AML-193 (cell line): ENCODE measurements at places on chromosomes 13 and 19.

DNA sequence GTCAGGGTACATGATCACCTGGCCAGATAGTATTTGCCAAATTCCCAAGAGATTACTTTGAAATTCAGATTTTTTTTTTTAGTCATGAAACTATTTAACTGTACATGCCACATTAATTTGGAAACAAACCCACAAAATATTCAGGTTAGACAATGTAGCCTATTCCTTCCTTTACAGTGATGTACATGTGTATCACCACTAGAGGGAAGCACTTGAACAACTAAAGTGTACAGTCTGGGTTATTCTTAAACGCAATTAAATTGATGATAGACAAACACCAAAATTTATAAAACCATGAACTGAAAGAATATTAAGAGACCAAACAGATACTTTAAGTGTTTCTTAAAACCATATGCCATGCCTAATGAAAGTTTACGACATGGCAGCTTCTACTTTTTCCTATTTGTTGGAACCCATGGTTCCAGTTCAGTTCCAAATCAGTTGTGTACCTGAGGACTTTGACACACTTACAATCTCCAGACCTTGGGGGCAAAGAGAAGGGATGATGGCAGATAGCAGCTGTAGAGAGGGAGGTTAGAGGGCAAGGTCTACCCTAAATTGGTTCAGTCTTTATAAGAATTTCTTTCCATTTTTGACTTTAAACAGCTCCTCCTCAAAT lies 52.8 kb downstream of the TNFSF13B start:
- peak; percentile 84 for DNase-seq

GRCh38 chr13:31096654-31097302 lies 64.9 kb downstream of the HSPH1 start:
- no peak for DNase-seq

- no peak for DNase-seq
These were observed 84.4 kb downstream of the GADD45B start for GRCh38 chr19:2560369-2560768.

DNA sequence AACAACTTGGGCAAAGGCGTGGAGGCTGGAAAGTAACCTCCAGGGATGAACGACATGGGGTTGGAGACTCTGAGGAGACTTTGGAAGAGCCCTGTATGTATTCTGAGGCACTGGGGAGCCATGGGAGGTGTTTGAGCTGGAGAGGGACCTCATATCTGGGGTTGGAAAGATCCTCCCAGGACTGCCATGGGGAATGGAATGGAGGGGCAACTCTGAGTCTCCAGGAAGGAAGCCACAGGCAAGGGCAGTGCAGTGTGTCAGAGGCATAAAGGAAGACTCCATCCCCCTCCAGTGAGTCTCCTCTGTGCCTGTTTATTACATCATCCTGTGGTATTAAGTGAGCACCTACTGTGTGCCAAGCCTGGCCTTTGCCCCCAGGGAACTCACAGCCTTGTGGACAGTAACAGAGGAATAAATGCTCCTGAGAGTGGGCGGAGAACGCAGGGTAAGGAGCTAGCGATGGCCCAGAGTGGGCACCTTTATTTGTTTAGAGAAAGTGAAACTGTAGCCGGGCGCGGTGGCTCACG lies 7.7 kb downstream of the PEAK3 start:
- no peak for DNase-seq

GRCh38 chr13:20715330-20715712 lies 11.8 kb downstream of the IL17D start:
- no peak for DNase-seq

- no peak for DNase-seq
These were observed 86.3 kb downstream of the LRCH1 start for GRCh38 chr13:46639033-46639981.

GRCh38 chr13:46342538-46342937 lies 44.5 kb downstream of the RUBCNL start:
- DNase-seq = no peak

GRCh38 chr13:41905600-41906254 lies 55.2 kb downstream of the VWA8 start:
- peak; percentile 74 for DNase-seq

DNA sequence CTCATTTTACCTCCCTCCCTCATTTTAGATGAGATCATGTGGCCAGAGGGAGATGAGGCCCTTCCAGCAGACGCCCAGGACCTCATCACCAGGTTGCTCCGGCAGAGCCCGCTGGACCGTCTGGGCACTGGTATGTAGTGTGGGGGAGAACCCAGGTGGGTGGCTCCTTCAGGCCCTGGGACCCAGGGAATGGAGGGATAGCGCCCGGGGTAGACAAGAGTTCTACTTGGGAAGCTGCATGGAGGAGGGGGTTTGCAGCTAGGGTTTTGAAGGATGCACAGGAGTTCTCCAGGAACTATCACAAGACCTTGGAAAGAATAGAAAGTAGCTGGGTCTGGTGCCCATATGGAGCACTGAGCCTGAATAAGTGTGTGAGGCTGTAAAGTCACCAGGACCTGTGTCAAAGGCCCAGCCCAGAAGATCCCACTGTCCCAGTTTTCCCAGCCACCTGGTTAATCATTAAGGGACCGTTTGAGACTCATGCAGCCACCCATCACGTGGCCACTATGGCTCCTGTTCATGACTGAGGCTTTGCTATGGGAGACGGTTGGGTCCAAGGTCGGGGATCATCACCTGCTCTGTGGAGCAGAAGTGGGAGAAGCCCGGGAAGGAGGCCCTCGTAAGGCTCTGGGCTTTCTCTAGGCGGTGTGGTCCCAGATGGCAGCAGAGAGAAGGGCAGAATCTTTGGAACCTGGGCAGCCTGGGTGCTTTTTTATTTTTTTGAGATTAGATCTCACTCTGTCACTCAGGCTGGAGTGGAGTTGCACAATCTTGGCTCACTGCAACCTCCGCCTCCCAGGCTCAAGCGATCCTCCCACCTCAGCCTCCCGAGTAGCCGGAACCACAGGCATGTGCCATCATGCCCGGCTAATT lies 17.0 kb upstream of the PIK3R2 start:
- DNase-seq = no peak

DNA sequence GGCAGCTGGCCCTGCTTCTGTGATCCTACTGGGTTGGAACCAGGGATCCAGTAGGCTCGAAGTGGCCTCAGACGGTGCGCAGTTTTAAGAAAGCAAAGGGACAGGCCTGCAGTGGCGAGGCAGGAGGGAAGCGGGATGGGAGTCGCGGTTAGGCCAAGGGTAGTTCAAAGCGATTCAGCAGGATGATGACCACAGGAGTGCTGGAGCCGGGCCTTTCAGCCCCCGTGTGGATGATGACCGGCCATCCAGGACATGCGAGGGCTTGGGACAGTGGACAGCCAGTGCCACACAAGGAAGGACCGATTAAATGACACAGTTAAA lies 854 bp downstream of the RNASEH2B start:
- DNase-seq = peak; percentile 64

- no peak for DNase-seq
These were observed 21.9 kb downstream of the ANKRD27 start for GRCh38 chr19:32652894-32653598.

DNA sequence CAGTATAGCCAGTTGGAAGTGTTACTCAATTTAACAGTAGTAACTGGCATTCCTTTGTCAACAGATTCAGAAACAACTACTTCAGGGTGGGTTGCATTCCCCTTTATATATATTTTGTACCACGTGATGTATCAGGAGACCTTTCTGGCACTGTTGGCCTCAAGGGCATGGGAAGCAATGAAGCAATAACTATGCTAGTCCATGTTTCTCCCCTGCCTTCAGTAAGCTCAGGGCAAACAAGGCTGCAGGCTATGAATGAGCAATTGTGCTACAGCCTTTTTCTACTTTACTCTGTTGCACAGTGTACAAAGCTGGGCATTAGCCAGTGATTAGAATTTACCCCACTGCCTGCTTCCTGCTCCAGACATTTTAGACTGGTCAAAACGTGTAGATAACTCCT lies 348.8 kb downstream of the GPC5 start:
- DNase-seq = no peak

DNA sequence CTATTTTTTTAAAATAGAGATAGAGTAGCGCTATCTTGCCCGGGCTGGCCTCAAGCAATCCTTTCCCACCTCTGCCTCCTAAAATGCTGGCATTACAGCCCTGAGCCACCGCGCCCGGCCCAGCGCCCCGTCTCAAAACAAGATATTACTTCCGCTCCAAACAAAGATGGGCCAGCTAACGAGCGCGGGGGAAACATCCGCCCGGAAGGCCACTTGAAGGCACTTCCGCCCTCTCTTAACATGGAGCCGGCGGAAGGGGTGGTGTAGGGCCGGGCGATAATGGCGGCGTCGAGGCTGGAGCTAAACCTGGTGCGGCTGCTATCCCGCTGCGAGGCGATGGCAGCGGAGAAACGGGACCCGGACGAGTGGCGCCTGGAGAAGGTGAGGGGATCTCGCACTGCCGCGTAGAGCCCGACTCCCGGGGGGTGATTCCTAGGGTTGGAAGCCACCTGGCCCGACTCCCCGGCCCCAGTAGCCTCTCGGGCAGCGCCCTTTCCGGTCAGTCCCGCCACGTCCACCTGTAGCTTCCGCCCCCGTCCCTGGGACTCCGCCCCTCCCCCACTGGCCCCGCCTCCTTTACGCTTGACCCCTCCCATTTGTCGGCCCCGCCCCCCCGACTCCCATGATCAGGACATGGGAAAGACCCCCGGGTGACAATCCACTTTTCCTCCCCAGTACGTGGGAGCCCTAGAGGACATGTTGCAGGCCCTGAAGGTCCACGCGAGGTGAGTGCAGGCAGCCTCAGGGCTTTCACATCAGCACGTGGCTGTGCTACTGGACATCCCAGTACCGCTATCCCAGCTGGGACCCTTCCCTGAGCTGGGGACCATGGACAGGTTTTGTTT lies at the start of gene USE1:
Gene USE1, plus strand, starts transcription at position 231 of the 845 bp plus-strand sequence. Its CDS starts 49 bp downstream, at position 280.
- peak; percentile 89 for DNase-seq

DNA sequence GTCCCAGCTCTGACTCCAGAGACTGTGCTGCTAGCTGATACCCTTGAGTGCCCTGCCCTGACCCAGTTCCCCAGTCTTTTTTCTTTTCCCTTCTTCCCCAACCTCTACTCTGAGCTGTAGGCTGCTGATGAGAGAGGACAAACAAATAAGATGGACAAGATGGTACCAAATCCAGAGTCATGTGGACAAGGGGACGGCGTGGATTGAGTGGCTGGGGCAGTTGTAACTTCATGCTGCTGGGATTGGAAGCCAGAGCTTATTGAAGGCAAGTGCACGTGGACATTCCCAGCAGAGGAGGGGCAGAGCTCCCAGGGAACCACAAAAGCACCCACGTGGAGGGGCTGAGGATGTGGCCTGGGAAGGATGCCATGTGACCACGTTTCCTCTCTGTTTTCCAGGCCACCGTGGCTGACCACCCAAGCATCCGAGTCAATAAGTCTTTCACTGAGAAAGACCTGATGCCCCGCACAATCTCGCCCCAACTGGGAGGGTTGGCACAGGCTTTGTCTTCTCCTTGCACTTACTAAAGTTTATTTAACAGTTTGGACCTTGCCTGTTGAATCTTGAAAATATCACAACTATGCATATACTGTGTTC lies 323.3 kb upstream of the ZNF507 start:
- DNase-seq = no peak

DNA sequence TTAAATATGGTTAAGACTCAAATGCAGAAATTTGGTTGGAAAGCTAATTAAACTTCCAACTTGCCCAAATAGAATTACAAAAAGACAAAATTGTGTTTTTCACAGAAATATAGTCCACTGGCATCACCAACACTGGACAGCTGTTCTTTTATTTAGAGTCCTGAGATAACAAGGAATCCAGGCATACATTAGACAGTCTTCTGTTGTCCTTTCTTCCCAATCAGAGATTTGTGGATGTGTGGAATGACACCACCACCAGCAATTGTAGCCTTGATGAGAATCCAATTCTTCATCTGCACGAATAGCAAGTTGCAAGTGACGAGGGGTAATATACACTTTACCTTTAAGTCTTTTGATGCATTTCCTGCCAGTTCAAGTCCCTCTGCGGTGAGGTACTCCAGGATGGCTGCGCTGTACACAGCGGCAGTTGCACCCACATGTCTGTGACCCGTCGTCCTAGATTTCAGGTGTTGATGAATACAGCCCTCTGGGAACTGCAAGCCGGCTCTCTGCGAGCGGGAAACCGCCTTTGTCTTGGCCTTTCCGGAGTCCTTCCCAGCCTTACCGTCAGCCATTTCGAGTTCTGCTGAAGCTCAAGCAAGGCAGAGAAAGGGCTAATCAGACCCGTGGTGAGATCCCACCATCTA lies 14.7 kb downstream of the UBAC2 start:
- no peak for DNase-seq

DNA sequence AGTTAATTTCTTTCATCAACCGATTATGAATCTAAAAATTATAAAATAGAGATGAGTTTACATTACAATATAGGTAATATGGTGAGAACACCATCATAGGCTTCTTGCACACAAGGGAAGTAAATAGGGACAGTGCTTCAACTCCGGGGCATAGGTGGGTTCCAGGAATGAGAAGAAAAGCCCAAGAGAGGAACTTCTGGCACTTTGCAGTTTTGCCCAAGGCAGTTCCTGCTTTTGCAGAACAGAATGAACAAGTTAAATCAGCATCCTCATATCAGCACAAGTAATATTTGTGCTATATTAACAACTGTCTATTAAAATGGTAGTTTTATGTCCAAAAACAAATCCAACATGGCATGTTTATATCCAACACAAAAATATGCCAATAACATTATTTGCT lies 60.1 kb downstream of the DACH1 start:
- DNase-seq = peak; percentile 89

- DNase-seq = no peak
These were observed 379.9 kb upstream of the PCDH20 start for GRCh38 chr13:61795580-61795979.

DNA sequence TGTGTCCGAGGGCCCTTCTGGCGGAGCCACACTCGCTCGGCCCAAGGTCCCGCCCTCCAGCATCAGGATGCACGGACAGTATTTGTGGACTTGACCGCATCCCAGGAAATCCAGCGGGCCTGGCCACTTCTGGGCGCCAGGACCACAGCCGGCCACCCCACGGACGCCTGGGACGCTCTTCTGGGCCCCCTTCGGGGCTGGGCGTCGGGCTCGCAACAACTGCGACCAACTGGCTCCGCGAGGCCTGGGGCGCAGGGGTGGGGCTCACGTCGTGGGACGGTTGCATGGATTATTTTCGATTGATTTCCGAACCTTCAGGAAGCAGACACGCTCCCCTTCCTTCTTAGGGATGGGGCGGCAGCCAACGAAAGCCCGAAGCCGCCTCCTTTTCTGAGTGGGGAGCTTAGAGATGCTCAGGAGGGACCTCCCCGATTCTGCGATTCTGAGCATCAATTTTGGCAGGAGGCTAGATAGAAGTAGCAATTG lies 521 bp upstream of the NUP58 start:
- no peak for DNase-seq

DNA sequence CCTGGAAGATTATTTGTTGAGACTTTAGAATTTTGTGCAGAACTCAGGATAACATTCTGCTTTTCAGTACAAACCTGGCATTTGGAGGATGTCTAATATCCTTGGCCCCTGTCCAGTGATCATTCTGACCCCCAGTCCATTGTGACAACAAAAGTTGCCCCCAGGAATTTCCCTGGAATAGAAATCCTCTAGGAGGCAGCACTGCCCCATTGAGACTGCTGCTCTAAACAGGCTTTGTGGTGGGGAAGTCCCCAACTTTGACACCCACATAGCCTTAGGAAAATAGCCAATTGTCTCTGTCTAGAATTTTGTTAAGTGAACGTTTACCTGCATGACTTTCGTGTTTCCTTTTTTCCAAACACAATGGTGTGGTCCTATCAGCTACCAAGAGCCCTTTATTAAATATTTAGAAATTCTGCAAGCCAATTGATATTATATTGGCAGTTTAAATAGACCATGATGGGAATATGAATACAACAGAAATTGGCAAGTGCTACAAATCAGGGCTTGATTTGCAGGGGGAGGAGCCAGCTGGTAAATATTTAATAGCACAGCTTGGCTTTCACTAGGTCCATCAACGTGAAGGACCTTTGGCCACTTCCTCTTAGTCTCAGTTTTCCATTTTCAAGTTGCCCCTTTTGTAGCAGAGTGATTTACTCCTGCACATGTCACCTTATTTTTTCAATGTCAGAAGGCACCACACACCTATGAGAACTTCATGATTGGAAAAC lies 451.7 kb downstream of the EFNB2 start:
- DNase-seq = peak; percentile 10
